Activated naive CD4-positive, alpha-beta T cell treated with anti-CD3 and anti-CD28 coated beads, Interleukin-2, amount 10 ng/mL, durations not matched to agents 5 hours and 36 hours (primary cell): ENCODE measurements at places on chromosomes 2 and 18. TPM values are rescaled to one million over a fixed set of nuclear protein-coding genes. Genes with fewer than 3 reads are reported as not detected.

The HOXD9 gene
- not detected for total RNA-seq

The POTEI gene
- total RNA-seq, result not detected

The ITPRIPL1 gene
- 27.9 TPM for total RNA-seq

The ELOA2 gene
- not detected for total RNA-seq

The RAB1A gene
- total RNA-seq, result 56.9 TPM

The MDH1B gene
- total RNA-seq, result 0.10 TPM

The RAD51AP2 gene
- not detected for total RNA-seq

The UGT1A5 gene
- total RNA-seq, result not detected

The CYP26B1 gene
- total RNA-seq, result not detected

The SCTR gene
- total RNA-seq, result not detected

The HMSD gene
- 1.1 TPM for total RNA-seq

The GALR1 gene
- not detected for total RNA-seq

The SNORC gene
- total RNA-seq, result 1.6 TPM

The IL37 gene
- 0.50 TPM for total RNA-seq

The MYCN gene
- 0.14 TPM for total RNA-seq

The TMEM169 gene
- 3.0 TPM for total RNA-seq

The DTNA gene
- total RNA-seq, result not detected

The MAP3K2 gene
- 46.9 TPM for total RNA-seq

The PRSS56 gene
- total RNA-seq, result not detected

The MPP4 gene
- not detected for total RNA-seq

The ANKRD36B gene
- 50.6 TPM for total RNA-seq

The CAPN14 gene
- not detected for total RNA-seq

The CMPK2 gene
- total RNA-seq, result 20.6 TPM

The C1QL2 gene
- total RNA-seq, result not detected

The LAMA1 gene
- not detected for total RNA-seq

The DNAH6 gene
- 0.53 TPM for total RNA-seq

The CPO gene
- not detected for total RNA-seq

The GPR155 gene
- total RNA-seq, result 36.3 TPM

The SP140 gene
- 86.4 TPM for total RNA-seq

The RGPD8 gene
- total RNA-seq, result 8.9 TPM

The TANC1 gene
- total RNA-seq, result 0.73 TPM

The C2orf78 gene
- total RNA-seq, result not detected

The GLI2 gene
- 0.88 TPM for total RNA-seq

The NT5C1B gene
- total RNA-seq, result not detected

The SIGLEC15 gene
- total RNA-seq, result not detected
